ENCODE measurements at places on chromosomes 2 and 18.
A peak's percentile ranks its signal among the peaks of the same experiment; 100 is the strongest.

- no peak for DNase-seq
These were observed 405.5 kb downstream of the PARD3B start for GRCh38 chr2:204950695-204951346.

- DNase-seq: peak; percentile 76
These were observed 175.2 kb downstream of the TGIF1 start for GRCh38 chr18:3624935-3625741.

- DNase-seq: no peak
These were observed 73.1 kb downstream of the TMEM185B start for GRCh38 chr2:120150040-120150482.

DNA sequence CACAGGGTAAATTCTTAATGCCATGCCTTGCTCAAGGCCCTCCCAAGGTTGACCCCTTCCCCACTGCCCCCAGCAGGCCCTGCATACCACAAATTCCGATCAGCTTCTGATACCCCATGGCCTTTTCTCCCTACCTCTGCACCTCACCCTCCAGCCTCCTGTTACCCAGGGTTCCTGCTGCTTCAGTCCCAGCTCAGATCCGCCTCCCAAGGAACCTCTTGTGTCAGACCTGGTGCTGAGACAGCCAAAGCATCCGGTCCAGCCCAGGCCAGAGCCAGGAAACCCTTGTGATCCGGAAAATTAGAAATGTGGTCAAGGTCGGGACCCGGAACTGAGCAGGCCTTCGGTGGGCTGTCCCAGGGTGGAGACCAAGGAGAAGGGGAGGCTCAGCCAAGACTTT lies 231.3 kb downstream of the BCL2 start:
- DNase-seq: no peak

DNA sequence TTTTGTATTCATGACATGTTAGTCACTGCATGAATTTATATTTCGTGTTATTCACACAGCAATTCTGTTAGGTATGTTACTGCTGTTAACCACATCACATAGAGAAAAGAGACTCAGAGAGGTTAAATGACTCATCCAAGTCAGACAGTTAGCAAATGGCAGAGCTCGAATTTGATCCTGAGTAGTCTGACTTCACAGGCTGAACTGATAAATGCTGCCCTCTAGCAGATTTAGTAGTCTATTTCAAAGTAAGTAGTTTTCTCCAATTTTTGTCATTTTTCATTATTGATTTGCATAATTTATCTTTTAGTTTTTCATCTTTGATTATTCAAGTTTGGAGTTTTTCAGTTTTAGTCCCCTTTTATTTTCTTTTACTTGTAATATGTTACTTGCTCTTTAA lies 58.3 kb downstream of the WDR7 start:
- no peak for DNase-seq

GRCh38 chr2:9554921-9555296 lies 721 bp downstream of the ADAM17 start:
- DNase-seq: peak; percentile 20

DNA sequence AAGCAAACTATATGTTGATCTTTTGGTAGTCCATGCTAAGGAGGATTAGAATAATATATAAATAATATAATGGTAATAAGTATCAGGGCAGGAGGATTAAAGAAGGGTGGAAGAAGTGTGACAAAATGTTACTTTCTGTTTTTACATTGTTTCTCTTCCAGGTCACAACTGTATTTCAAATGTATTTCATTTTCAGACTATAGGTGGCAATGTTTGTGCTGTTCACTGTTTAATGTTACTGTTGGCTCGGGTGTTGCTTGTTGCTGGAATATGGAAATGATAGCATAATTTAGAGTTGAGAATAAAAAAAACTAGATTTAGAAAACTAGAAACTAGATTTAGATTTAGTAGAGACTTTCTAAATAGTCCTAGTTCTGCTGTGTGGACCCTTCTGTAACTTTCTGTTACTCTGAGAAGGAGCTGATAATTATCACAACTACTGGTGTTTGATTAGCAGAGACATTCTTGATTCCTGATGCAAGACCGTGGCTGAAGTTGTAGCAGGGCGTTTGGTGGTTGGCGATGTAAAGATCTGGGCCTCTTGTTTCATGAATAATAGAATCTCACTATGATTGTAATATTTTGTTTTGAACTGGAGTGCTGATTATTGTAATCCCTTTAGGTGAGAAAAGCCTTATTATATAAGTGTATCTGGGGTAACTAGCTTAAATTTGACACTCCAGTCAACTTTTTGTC lies 7.9 kb downstream of the NEDD4L start:
- DNase-seq: no peak

GRCh38 chr2:218860950-218861381 lies 1.4 kb downstream of the WNT6 start:
- no peak for DNase-seq

- DNase-seq: no peak
These were observed 53.5 kb downstream of the SLC4A1AP start for GRCh38 chr2:27717070-27717795.

DNA sequence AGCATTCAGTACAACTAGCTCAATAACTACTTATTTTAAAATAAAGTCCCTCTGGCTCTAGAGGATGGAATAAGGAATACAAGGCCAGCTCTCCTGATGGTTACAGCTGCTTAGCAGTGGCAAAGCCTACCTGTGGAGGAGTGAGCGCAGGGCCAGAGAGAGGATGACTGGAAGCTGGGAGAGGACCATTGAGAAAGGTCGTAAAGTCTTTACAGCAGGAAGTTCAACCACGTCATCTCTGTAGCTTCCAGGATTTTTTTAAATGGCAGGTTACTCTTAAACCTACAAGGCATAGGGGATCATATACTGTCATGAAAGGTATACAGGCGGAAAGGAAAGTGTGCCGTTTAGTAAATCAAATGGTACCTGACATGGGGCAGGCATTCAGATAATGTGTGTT lies 26.3 kb downstream of the ANXA4 start:
- no peak for DNase-seq

DNA sequence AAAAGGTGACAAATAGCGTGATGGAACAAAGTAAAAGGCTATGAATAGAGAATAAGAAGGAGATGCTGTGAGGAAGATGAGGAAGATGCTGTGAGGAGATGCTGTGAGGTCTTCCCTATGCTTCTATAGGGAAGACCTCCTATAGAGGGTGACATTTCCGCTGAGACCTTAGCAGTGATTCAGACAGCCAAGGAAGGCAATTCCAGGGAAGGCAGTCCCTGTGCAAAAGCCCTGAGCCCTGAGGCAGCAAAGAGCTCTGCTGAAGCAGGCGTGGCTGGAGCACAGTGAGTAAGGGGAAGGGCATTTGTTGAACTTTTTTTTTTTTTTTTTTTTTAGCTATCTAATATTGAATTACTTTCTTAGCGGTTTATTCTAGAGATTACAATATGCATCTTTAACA lies 142.7 kb upstream of the FOSL2 start:
- DNase-seq: no peak

DNA sequence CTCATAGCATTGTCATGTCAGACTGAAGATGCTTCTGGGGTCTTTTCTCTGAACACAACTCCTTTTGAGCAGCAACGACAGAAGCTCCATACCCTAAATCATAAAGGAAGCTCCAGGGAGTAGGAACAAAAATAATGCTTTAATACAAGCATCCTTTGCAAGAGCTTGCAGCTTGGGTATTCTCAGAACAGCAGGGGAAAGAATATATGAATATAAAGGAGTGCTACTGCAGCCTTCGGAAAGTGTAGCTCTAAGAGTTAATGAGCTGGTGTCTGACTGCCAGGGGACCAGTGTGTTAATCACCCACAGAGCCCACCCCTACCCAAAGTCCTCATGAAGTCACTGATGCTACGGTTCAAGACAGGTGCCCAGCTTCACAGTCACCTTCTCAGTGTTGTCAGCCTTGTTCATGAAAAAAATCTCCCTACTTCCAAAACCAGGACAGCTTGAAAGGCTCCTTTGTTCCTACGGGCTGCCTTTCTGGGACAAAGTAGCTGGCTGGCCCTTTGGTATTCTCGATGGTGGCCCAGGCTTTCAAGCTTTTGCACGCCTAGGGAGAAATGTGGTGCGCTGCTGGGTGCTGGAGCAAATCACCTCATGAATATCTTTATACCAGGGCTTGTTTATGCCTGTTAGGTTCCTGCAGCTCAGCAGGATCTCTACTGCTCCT lies 259.7 kb downstream of the CMPK2 start:
- DNase-seq: no peak

- no peak for DNase-seq
These were observed 646.3 kb upstream of the LRATD1 start for GRCh38 chr2:13986119-13986720.

- DNase-seq: no peak
These were observed 47.2 kb downstream of the DYSF start for GRCh38 chr2:71500426-71501079.

DNA sequence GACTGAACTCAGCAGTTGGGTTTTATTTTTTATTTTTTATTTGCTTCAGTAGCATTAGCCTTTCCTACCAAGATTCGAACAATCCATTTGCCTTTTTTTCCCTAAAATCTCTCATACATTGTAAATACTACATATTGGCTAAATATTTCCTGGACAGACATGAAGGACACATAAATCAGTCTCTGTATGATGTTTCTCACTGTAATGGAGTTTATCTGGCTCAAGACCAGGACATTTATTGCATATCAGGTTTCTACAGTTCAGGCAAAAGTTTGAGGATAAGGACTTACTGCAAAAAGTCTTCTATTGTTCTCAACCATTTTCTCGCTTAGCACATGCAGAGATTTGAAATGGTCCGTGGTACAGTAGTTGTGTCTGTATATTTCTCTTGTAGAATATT lies 3.3 kb downstream of the CLUL1 start:
- DNase-seq: no peak

- peak; percentile 36 for DNase-seq
These were observed 593 bp upstream of the ACTR2 start for GRCh38 chr2:65227020-65227455.

- DNase-seq: no peak
These were observed 690.0 kb downstream of the ARHGAP15 start for GRCh38 chr2:143819190-143819735.

DNA sequence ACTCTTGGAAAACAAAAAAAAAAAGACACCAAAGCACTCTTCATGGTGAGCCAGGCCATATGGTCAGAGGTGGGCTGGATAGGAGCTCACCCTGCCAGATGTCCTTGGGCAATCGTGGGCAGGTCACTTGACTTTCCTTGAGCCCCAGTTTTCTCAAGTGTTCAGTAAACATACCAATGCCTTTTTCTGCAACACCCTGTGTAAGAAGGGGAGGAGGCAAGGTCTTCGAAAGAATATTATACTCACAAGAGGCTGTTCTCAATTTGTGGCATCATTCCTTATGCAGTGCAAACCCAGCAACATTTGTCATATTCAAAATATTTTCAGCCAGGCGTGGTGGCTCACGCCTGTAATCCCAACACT lies 22.9 kb upstream of the TMEM87B start:
- no peak for DNase-seq

DNA sequence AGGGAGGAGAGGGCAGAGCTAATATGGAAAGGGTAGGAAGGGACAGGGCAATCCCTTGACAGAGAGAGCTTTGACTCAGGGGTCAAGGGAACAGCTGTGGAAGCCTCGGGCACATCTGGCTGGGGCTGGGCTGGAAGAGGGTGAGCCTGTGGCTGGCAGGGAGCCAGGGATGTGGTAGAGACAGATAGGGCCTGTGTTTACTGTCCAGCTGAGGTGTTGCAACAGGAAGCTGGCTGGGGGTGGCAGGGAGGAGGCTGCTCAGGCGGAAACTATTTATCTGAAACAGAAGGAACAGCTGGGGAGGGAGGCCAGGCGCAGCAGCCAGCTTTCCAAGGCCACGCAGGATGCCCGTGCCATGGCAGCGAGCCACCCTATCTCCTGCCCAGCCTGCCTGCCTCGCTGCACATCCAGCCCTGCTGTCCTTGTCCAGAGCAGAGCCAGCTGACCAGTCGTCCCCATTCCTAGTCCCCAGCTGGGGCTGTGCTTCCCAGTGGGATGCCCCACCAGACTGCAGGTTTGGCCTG lies 264.7 kb downstream of the CYP26B1 start:
- no peak for DNase-seq

DNA sequence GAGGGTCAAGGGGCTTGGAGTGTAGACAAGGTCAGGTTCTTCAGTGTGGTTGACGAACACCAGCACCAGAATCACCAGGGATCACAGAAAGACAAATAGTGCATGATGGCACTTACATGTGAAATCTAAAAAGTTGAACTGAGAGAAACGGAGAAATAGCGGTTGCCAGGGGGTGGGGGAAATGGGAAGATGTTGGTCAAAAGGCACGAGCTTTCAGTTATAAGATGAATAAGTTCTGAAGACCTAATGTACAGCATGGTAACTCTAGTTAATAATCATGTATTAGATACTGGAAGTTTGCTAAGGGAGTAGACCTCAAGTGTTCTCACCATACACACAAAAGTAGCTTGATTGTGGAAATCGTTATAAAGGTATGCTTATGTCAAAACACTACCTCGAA lies 43.7 kb upstream of the DARS1 start:
- DNase-seq: no peak

GRCh38 chr18:49274188-49274714 lies 186.2 kb downstream of the DYM start:
- DNase-seq: no peak

DNA sequence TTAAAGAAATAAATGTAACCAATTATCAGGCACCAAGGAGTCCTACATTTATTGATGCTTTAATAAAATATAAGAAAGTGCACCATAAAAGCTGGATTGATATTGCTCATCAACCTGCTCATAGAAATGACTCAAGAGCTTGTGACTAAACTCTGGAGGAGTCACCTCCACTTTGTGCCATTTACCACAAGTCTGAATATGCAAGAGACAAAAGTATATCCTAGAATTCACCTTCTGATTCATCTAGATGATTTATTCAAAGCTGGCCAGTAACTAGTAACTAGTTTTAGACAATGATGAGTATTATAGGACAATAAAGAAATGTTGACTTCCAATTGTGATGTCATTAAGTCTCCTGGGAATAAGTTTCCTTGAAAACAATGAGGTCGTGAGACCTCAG lies 146.0 kb upstream of the SOX11 start:
- no peak for DNase-seq

DNA sequence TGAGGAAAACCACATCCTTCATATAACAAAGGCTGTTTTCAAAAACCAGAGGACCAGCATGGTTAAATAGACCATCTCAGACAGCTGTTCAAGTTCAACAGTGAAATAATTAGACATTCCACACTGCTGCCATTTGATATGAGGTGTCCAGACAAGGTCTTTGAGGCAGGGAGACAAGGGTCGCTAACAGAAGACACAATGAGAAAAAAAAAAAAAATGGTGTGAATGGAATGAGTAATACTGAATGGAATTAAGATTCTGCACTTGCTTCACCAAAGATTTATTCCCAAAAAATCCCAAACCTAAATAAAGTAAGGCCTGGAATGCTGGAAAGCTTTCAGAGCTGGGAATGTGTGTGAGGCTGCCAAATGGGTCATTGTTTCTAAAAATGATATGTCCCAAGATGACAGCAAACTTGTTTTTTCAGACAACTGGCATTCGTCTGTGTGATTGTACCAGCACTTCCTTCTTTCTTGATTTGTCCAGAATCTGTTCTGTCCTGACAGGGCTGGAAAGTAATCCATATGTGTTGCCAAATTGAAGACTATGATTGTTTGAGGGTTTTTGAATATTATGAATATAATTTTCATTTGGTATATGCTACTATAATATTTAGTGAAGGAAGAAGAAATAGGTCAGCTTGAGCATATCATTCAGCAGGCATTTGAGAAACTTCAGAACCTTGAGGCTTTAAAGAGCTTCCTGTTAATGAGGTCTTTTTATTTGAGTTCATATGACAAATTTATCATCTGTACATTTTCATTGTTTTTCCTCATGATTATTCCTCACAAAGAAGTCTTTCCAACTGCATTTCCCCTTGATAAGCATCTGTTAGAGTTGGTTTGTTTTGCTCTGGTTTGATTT lies 85.2 kb upstream of the ITGA4 start:
- no peak for DNase-seq
